ENCODE measurements at places on chromosomes 2 and 18.

GRCh38 chr2:54388076-54388475, 68.1 kb upstream of the SPTBN1 start:
- no peak for DNase-seq

DNA sequence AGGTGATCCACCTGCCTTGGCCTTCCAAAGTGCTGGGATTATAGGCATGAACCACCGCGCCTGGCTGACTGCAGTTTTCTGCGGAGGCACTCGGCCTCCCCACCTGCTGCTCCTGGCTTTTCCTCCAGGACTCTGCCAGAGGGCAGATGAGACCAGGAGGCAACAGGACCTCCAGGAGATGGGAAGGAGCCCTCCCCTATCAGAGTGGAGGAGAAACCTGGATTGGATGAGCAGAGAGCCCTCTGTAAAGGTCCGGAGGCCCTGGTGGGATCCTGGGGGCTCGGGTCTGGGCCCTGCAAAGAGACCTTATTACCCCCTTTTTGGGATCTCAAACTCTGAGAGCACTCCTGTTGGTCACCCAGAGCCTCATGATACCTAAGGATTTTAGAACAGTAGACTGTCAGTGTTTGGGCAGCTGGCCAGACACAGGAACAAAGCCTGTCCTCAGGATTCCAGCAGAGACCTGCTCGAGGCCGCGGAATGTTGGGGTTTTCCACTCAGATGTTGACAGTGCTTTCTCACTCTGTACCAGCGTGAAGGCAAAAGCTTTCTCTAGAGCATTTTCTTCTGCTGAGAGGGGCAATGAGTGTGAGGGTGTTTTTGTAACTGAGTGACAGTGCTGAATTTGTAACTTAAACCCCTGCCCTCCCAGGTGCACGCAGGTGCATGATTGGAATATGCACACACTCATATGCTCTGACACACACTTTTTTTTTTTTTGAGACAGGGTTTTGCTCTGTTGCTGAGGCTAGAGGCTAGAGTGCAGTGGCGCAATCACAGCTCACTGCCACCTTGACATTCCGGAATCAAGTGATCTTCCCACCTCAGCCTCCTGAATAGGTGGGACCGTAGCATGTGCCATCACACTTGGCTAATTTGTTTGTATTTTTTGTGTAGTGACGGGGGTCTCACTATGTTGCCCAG, 48.4 kb downstream of the NPPC start:
- no peak for DNase-seq

GRCh38 chr2:145615626-145616025, 1095.7 kb upstream of the ZEB2 start:
- DNase-seq = no peak

GRCh38 chr2:48362515-48362914, 167.4 kb upstream of the STON1 start:
- DNase-seq = no peak

DNA sequence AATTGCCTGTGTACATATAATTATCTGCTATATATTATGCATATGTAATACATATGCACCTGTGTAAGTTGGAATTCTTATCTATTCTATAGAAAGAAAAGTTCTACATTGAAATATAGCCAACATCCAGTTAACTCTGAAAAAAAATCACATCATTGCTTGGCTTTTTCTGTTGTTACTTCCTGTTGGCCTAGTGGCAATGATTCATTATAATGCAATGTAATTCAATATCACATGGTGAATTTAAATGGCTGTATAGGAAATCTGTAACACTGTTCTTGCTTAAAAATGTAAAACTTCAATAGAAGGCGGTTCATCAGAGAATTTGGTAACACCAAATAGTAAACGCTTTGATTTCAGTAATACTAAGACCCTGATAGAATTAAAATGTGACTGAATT, 44.5 kb upstream of the MAP4K3 start:
- DNase-seq = no peak

- no peak for DNase-seq
Observed at GRCh38 chr2:53740170-53740569, 27.4 kb upstream of the CHAC2 start.

- no peak for DNase-seq
Observed at GRCh38 chr18:32920796-32921787, 148.3 kb upstream of the KLHL14 start.

GRCh38 chr2:31219131-31219969, 2.0 kb upstream of the CAPN14 start:
- no peak for DNase-seq

DNA sequence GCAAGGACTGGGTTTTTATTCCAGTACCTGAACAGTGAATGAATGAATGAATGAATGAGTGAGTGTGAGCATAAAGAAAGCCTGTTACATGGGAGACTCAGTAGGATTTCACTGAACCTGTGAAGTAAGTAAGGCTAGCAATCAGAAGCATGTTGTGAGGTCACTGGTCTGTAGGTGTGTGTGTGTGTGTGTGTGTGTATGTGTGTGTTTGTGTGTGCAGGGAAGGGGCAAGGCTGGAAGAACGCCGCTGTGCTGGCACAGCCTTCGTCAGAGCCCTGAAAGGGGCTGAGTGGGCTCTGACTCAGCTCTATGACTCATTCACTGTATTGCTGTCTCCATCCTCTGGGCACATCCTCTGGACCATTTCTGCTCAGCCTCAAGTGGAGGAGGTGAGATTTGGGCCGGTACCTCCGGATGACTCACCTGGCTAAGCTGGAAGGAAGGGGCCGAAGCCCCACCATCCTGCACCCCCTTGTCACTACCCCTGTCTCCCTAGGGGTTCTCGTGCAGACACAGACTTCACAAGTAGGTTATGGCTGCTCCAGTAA, 51.4 kb upstream of the MRPL33 start:
- no peak for DNase-seq

GRCh38 chr2:102480285-102481195, 7.5 kb downstream of the SLC9A4 start:
- no peak for DNase-seq

DNA sequence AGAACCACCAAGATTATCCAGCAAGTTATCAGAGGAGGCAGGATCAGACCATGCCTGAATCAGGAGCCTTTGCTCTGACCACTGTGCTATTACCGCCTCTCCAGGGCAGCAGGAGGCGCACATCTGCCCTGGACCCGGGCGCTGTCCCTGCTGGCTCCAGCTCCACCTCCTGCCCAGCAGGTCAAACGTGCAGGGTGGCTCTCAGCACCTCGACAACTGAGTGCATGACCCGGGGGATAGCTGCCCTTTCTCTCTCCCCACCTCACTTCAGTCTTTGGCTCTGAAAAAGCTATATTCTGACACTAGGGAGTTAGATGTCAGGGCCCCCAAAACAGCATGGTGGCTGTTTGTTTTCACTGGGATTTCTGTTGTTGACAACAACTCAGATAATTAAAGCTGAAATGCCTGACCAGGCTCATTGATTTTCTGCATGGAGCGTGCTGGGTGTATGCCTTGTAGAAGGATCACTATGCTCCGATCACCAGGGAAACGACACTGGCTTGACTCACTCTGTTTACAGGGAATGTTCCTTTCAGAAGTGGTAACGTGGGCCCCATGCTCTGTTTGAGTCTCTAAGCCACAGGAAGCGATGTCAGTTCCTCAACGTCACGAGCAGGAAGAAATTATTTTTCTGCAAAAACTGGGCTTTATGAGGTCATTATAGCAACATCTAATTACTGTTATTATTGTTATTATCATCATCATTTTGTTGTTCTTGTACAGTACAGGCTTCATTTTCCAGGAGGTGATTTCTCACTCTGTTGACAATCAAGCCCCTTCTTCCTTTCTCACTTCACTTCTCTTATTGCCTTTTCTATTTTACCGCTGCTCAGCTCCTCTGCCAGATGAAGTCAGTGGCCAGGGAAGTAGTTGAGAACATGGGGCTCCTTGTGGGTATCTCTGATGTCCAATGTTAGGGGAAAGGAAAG, 125.6 kb downstream of the PLB1 start:
- DNase-seq = no peak

GRCh38 chr2:40388161-40388560, 63.7 kb downstream of the SLC8A1 start:
- no peak for DNase-seq

- DNase-seq = no peak
Observed at GRCh38 chr2:144170179-144170578, 349.7 kb downstream of the ZEB2 start.

- no peak for DNase-seq
Observed at GRCh38 chr2:226971770-226972169, 135.9 kb downstream of the RHBDD1 start.

DNA sequence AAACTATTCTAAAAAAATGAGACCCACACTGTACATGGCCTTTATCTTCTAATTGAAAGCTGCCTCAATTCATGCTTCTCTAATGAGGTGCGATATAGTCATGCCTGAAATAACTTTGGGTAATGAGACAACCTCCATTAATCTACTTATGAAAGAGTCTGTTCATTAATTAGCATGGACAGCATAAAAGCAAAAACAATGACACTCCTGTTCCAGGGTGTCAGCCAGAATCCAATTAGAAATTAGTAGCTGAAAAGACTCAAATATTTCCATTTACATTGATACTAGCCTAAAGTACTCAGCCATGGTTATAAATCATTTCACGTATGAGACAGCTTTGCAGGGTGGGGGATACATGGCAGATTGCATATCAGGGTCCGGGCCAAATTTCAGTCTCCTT, 288.7 kb downstream of the AKAIN1 start:
- no peak for DNase-seq

DNA sequence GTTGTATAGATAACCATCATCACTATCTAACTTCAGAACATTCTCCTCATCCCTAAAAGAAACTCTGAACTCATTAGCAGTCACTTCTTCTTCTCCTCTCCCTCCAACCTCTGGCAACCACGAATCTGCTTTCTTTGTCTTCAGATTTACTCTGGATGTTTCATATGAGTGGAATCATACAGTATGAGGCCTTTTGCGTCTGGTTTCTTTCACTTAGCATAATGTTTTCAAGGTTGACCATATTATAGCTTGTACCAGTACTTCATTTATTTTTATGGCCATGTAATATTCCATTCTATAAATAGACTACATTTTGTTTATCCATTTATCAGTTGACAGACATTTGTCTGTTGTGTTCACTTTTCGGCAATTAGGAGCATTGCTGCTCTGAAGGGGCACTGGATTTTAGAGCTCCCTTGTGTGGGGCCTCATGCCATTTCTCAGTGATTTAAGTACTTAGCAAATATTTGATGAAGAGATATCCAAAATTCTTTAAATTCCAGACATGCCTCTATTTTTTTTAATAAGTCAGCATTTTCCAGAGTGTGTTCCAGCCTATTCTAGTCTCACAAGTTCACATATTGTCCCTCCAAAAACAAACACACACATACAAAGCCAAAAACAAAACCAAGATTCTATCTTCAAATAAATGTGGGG, 22.5 kb upstream of the MAP3K20 start:
- DNase-seq = no peak

DNA sequence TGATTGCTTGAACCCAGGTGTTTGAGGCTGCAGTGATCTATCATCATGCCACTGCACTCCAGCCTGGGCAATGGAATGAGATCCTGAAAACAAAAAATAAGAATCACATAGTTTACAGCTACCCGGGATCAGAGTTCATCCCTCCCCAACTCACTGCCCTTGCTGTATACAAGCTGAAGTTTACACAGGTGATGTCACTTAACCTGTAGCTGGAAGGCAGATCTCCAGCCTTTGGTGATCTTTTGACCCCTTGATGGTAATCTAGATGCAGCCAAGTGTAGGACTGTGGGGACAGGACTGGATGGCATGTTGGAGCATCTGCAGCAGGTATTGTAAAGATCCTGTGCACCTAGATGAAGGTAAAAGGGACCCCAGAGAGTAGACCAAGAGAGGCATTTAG, 66.7 kb upstream of the SLC14A2 start:
- DNase-seq = no peak

DNA sequence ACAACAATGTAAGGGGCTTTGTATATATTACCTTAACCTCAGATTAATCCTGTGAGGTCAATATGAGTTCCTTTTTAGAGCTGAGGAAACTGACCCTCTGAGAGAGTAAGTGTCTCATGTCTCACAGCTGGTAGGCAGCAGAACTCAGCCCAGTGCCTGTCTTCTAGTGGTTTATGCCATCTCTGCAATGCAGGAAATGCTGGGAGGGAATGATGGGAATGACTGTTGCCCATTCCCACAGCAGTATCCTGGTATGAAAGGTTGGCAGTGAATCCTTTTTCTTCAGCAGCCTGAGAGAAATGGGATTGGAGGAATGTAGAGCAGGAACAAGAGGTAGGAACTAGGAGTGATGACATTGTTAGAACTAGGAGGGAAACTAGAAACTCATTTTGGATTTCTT, 6.0 kb downstream of the MRPL30 start:
- DNase-seq = no peak

DNA sequence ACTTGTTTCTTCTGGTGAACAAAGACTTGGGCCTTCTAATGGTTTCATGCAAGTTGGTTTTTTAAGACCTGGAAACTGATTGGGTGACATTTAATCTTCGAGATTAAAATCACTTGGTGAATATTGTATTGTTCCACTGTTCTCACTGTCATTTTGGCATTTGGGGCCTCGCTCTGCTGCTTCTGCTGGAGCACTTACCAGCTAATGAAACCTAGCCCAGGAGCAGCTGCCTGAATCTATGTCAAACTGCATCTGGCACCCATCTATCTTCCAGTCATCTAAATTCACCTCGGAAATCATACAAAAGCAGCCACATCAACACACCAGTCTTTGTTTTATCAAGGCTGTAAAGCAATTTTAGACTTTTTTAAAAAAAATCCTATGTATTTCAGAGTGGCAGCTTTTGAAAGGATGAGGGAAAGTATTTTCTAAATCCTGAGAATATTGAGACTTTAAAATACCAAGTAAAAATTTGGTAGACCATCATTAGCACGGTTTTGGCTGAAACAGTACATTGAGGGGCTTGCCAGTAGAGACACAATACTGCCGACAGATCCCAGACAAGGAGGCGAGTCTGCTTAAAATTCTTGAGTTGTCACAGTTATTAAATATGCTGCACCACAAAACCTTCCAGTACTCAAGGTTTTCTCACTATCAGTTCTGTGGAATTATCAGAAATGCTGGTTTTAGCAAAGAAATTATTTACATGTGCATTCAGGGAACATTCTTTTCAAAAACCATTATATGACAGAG, 26.1 kb upstream of the SERTAD2 start:
- DNase-seq = no peak

GRCh38 chr2:85978883-85979780, 90.3 kb upstream of the ST3GAL5 start:
- DNase-seq = no peak

DNA sequence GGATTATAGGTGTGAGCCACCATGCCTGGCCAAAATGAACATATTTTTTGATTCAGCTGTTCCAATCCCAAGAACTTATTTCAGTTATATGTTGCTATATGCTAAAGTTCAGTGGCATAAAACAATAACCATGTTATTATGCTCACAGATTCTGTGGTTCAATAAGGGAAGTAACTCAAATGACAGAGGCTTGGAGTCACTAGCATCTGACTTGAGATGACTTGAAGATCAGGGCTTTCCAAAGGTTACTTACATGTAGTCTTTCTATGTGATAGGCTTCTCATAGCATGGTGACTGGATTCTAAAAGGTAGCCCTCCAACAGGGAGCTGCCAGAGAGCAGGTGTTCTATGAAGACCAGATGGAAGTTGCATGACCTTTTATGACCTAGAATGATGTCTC, 17.2 kb downstream of the CLK1 start:
- DNase-seq = no peak
